ENCODE measurements at places on chromosomes 7 and 10. TPM values are rescaled to one million over a fixed set of nuclear protein-coding genes. Genes with fewer than 3 reads are reported as not detected.

Gene NCAPG2
- total RNA-seq = 6.3 TPM

Gene GNGT1
- 0.70 TPM for total RNA-seq

Gene FRAT1
- total RNA-seq = 2.9 TPM

Gene GTF2I
- total RNA-seq = 277 TPM

Gene ARID5B
- 63.7 TPM for total RNA-seq

Gene LRCH4
- 52.4 TPM for total RNA-seq

Gene CPED1
- 61.4 TPM for total RNA-seq

Gene FOXP2
- 13.5 TPM for total RNA-seq

Gene ADRA2A
- total RNA-seq = 7.2 TPM

- no peak for DNase-seq
Measured at GRCh38 chr7:26011039-26011696, 140.8 kb upstream of the NFE2L3 start.
